Esophagus squamous epithelium (tissue), 5 donors: ENCODE measurements at places on chromosomes 2 and 18. TPM values are rescaled to one million over a fixed set of nuclear protein-coding genes. Genes with fewer than 3 reads are reported as not detected.

- no peaks in the 10 kb centered on the region for H3K27me3 ChIP-seq
- H3K36me3 ChIP-seq, result no peaks in the 10 kb centered on the region
- no peak overlapping the region for H3K4me3 ChIP-seq
- H3K4me1 ChIP-seq, result no peaks in the 10 kb centered on the region
- H3K27ac ChIP-seq, result no peak overlapping the region
Observed at GRCh38 chr18:24420551-24420950, 5.9 kb upstream of the IMPACT start.

GRCh38 chr2:216634370-216635148 lies 1.3 kb downstream of the IGFBP2 start:
- DNase-seq, result no peak
- H3K4me3 ChIP-seq, result peak overlapping the region; percentile 76
- H3K27ac ChIP-seq, result peak overlapping the region; percentile 72
- H3K4me1 ChIP-seq, result peaks cover 55% of the 10 kb centered on the region

DNA sequence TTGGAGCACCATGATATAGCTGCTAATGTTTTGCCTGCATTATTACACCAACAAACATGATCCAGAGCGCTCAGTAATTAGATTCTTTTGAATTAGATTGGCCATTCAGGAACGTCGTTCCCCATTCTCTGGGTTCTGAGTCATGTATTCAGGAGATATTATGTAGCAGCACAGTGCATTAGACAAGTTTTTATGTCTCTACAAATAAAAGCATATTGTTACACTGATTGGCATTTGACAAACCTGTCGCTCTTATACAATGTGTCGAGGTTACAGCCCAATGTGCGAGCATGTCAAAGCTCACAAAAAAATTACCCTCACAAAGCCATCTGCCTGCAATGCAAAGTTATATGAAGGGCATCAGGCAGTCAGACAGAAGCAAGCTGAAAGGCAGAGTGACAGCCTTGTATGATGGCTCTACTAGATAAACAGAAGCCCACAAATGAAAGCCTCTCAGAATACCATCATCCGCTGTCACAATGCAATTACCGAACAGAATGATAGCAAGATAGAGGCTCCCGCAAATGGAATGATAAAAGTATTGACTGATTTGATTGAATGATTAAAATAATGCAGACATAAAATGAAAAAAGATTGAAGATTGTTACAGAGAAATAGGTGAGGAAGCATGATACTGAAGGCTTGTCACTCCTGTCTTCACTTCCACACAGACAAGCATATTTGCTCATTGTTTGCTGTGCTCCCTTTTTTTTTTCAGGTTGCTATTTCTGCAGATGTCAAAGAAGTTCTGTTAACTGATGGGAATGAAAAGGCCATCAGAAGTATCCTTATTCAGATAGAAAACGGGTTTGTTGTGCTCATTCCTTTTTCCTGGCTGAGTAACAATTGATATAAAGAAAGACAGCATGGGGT lies 234.6 kb upstream of the SIX3 start:
- H3K36me3 ChIP-seq, result no peaks in the 10 kb centered on the region
- no peak for DNase-seq
- no peak overlapping the region for H3K4me3 ChIP-seq
- no peaks in the 10 kb centered on the region for H3K27me3 ChIP-seq

- DNase-seq, result no peak
- H3K36me3 ChIP-seq, result no peaks in the 10 kb centered on the region
- peaks cover 22% of the 10 kb centered on the region for H3K4me1 ChIP-seq
- H3K4me3 ChIP-seq, result peak overlapping the region; percentile 86
- peaks cover 50% of the 10 kb centered on the region for H3K27me3 ChIP-seq
Observed at GRCh38 chr2:20224164-20224715, 690 bp downstream of the SDC1 start.

DNA sequence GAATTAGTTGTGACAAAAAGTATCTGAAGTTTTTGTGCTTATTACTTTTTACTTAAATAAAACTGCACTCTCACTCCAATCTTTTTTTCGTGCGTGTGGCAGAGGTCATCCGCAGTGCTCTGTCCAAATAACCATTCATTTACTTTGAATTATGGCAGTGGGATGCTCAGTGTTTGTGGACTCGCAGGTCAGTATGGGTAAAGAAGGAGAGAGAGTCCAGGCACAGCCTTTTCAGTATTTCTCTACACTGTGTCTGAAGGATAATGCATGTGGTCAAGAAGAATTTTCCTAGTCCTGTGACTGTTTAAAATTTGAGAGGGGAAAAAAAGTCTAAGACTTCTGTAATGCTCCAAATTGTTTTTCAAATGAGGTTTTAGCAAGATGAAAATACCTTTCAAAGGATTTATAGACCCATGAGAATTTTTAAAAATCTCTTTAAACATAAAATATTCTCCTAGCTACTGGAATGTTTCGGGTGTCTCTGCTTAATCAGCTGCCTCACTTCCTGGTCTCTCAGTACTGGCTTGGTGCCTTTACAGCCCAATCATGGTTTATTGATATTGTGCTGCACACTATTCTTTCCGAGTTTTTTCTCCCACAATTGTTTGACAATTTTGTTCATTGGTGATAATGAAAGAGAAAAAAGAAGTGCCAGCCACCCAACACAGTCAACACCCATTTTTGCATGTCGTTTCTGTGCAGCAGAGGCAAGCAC lies 453.2 kb downstream of the PTPRM start:
- no peaks in the 10 kb centered on the region for H3K27me3 ChIP-seq
- no peaks in the 10 kb centered on the region for H3K36me3 ChIP-seq
- no peak for DNase-seq
- no peak overlapping the region for H3K27ac ChIP-seq
- H3K4me3 ChIP-seq, result no peak overlapping the region

The CHST9 gene
- 2.9 TPM for total RNA-seq

- H3K27me3 ChIP-seq, result no peaks in the 10 kb centered on the region
- no peak overlapping the region for H3K27ac ChIP-seq
- H3K4me1 ChIP-seq, result no peaks in the 10 kb centered on the region
- no peak overlapping the region for H3K4me3 ChIP-seq
- no peaks in the 10 kb centered on the region for H3K36me3 ChIP-seq
- DNase-seq, result no peak
Observed at GRCh38 chr18:77544792-77545191, 295.1 kb downstream of the GALR1 start.

DNA sequence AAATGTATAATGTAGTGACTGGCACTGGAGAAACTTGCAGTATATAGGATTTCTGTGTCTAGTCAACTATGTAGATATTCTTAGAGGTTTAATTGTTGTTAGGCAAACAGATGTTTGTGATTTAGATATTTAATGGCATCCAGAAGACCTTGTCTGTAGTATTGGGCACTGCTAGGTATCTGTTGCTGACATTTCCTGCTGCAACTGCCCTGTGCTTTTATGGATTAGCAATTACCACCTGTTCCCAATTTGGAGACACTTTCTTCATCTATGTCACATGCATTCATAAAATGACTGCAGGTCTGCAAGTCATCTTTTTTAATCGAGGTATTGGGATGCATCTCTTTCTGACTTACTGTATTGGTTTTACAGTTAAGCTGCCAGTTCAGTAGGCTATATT lies 71.3 kb downstream of the ITGA4 start:
- H3K36me3 ChIP-seq, result peaks cover 3% of the 10 kb centered on the region
- H3K27ac ChIP-seq, result no peak overlapping the region
- H3K27me3 ChIP-seq, result no peaks in the 10 kb centered on the region

GRCh38 chr2:188596054-188596453 lies 304.4 kb downstream of the GULP1 start:
- H3K4me3 ChIP-seq, result no peak overlapping the region
- no peaks in the 10 kb centered on the region for H3K27me3 ChIP-seq
- DNase-seq, result no peak

The NEU2 gene
- total RNA-seq, result not detected

DNA sequence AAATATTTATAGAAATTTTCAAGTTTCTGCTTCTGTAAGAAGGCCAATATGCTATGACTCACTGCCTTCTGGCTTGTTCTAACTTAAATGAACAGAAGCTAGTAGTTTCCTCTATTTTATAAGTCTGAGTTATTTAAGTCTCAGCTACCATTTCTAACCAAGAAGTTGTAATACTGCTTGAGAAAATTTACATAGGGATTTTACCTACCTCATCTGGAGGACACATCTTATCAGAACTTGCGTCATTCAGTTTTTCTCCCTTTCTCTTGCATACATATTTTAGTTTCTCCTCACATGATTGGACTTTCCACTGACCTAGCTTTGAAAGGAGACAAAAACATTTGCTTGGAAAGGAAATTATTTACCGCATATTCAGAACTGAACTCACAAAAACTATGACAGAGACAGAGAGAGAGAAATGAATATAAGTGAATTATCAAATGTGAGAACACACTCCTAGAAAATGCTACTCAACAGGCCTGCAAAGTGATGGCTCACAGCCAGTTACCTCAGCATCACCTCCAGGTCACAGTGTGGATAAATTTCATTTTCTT lies 81.1 kb upstream of the CD302 start:
- DNase-seq, result no peak
- no peak overlapping the region for H3K27ac ChIP-seq
- no peaks in the 10 kb centered on the region for H3K27me3 ChIP-seq
- H3K4me3 ChIP-seq, result no peak overlapping the region
- no peaks in the 10 kb centered on the region for H3K36me3 ChIP-seq
- H3K4me1 ChIP-seq, result no peaks in the 10 kb centered on the region

GRCh38 chr2:98608962-98609604 lies 694 bp downstream of the UNC50 start:
- H3K36me3 ChIP-seq, result no peaks in the 10 kb centered on the region
- H3K27ac ChIP-seq, result peak overlapping the region; percentile 97
- H3K4me1 ChIP-seq, result peaks cover 66% of the 10 kb centered on the region

DNA sequence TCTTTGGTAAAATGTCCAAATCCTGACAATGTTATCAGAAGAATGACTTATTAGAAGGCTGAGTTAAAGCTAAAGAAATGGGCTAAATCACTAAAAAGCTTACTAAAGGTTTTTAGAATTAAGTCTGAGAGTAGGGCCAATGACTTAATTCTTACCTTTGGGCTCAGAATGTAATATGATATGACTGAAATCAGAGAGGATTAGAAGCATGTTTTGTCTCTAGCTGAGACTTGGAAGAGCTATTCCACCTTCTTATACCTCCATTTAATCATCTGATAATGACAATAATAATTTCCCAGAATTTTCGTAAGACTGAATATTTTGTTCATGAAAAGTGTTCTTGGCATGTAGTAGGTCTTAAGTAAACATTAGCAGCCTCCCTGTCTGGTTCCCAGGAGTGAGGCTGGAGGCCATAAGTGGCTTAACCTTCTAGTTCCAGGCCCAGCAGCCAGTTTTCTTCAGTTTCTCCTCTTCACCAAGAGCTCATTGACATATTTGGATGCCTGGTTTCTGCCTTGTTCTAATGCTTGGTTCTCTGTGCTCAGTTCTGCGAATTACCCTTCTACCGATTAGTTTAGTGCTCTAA lies 25.5 kb upstream of the E2F6 start:
- H3K36me3 ChIP-seq, result no peaks in the 10 kb centered on the region
- no peak overlapping the region for H3K4me3 ChIP-seq
- no peaks in the 10 kb centered on the region for H3K4me1 ChIP-seq
- no peaks in the 10 kb centered on the region for H3K27me3 ChIP-seq
- no peak overlapping the region for H3K27ac ChIP-seq
- no peak for DNase-seq

GRCh38 chr2:21740484-21740883 lies 616.7 kb downstream of the TDRD15 start:
- H3K4me3 ChIP-seq, result no peak overlapping the region
- H3K4me1 ChIP-seq, result no peaks in the 10 kb centered on the region
- H3K36me3 ChIP-seq, result no peaks in the 10 kb centered on the region
- no peak overlapping the region for H3K27ac ChIP-seq
